Neural crest cell (in vitro differentiated cells): ENCODE measurements at places on chromosomes 1 and 21.

- no peak for DNase-seq
These were observed 93.1 kb upstream of the PGBD5 start for GRCh38 chr1:230519246-230519645.

- no peak for DNase-seq
These were observed 10.7 kb upstream of the HNRNPU start for GRCh38 chr1:244874974-244875579.

DNA sequence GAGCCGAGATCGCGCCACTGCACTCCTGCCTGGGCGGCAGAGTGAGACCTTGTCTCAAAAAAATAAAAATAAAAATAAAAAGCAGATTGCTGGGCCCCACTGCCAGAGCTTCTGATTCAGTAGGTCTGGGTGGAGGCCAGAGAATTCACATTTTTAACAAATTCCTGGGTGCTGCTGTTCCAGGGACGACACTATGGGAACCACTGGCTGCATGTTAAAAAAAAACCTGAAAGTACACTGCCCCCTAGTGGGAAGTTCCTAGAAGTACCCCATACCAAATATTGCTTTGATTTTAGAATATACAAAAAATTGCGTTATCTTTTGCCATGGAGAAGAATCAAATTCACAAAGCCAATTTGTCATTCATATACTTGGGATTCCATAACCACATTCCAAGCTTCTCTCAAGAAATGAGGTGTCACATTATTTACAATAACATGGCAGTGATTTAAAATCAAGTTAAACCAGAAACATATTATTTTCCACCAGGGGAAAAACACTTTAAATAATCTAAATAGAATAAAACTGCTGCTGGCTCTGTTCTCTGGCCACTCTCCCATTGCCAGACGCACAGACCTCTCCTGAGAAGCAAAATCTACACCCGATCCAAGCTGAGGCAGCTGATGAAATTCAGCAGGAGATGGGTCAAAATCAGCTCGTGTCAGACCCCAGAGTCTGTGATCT lies 27.4 kb downstream of the SYF2 start:
- DNase-seq, result peak; percentile 16

DNA sequence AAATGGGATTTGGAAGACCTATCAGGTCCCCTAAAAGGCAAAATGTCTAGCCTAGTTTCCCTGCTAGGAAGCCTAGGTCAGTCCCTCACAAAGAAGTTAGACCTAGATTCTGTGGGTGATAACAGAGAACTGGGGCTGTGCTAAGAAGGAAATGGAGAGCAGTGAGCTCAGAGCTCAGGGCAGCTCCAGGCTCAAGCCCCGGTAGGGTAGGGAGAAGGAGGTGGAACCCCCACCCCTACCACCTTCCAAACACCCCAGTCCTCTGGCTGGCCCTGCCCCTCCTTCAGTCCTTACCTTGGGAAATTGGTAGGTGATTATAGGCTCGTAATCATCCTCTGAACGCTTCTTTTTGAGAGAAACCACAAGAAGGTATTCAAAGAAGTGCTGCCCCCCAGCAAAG lies 1.1 kb downstream of the DENND2D start:
- DNase-seq, result no peak

DNA sequence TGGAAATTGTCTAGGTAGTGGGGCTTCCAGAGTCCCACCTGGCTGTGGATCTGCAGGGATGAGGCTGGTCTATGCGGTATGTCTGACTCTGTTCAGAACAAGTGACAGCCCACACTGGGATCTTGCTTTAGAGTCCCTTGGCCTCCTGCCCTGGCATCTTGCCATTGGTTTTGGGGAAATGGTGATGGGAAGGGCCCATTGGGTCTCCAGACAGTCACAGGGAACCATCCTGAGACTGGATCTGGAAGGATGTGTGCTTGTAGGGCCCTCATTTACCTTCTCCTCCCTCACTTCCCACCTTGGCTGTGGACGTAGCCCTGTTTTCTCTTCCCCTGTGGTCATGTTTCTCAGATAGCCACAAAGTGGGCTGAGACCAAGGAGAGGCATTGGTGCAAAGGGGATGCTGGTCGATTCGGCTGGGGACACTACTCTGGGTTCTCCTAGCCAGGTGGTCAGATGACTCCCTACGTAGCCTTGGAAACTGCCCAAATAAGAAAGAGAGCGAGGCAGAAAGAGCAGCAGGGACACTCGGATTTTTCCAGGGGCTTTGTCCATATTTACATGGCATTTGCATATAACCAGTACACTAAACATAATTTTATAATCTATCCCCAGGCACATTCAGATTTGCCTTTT lies 15.1 kb downstream of the SOX13 start:
- no peak for DNase-seq

GRCh38 chr1:28392027-28392652 lies 22.6 kb downstream of the PHACTR4 start:
- no peak for DNase-seq

- peak; percentile 74 for DNase-seq
These were observed 33.8 kb downstream of the GDAP2 start for GRCh38 chr1:117895482-117896114.

DNA sequence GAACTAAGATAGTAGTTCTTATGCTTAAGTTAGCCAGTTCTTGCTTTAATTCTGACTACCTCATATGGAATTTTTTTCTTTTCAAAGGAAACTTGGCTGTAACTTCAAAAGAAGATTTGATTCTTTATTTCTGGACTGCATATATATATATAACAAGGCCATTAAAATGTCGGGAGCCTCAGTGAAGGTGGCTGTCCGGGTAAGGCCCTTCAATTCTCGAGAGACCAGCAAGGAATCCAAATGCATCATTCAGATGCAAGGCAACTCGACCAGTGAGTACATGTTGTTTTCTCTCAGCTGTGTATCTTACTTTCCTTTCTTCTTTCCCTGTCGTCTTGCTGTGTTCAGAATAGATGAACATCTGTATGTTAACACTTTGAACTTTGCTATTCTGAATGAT lies 21.8 kb downstream of the KIF1B start:
- DNase-seq, result no peak

DNA sequence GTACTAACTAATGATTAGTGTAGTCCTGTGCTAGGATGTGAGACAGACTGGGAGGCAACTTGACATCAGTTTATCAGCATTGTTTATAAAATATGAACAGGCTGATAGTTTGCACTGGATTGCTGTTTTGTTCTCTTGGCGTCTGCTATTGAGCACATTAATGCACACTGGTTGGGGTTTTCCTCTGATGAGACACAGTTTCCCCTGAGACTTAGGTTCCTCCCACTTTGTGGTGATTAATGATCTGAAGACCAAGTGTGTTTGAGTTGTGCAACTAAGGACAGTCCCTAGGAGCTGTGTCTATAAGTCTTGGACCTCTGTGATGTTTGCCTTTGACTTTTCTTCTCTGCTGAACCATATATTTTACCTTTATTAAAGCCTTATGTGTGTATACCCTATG lies 1015.4 kb downstream of the AMY1C start:
- DNase-seq, result no peak

DNA sequence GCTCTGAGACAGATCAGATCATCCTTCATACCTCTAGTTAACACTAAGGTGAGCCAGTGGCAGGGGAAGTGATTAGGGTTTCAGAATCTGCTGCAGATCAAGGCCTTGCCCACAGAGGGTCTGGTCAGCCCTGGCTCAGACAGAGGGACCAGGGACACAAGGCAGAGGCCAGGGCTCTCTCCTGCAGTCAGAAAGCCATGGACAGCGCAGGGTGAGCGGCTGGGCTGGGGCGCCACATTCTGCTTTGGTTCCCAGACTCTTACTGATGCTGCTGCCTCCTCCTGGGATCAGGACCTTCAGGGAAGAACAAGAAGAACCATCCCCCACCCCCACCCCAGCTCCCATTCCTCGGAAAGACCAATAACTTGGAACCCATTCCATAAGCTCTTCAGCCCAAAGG lies 43.1 kb downstream of the GPR161 start:
- no peak for DNase-seq

DNA sequence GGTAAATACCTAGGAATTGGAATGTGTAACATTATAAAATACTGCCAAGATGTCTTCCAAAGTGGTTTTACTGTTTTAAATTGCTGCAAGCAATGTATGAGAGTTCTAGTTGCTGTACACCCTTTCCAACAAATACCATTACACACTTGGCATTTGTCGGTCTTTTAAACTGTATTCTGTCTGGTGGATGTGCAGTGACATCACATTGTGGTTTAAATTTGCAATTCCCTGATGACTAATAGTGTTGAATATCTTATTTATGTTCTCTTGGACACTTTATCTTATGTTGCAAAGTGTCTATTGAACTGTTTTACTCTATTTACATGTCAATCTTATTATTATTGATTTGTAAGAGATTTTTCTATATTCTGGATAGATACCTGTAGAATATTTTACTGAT lies 561.2 kb upstream of the B3GALT2 start:
- no peak for DNase-seq

DNA sequence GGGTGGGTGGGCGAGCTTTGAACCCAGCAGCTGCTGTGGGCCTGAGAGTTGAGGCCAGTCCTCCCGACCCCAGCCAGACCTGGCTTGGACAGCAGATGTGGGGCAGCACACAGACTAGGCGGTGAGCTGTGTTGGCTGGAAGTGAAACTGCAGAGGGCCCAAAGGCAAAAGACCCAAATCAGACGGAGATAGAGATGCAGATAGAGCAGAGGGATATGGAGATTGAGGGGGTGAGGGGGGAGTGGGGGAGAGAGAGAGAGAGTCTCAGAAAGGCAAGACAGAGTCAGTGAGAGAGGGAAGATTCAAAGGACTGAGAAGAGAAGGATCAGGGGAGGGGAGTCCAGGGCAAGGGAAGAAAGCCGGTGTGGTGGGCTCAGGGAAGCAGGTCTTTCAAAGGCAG lies 17.0 kb upstream of the POU3F1 start:
- no peak for DNase-seq

DNA sequence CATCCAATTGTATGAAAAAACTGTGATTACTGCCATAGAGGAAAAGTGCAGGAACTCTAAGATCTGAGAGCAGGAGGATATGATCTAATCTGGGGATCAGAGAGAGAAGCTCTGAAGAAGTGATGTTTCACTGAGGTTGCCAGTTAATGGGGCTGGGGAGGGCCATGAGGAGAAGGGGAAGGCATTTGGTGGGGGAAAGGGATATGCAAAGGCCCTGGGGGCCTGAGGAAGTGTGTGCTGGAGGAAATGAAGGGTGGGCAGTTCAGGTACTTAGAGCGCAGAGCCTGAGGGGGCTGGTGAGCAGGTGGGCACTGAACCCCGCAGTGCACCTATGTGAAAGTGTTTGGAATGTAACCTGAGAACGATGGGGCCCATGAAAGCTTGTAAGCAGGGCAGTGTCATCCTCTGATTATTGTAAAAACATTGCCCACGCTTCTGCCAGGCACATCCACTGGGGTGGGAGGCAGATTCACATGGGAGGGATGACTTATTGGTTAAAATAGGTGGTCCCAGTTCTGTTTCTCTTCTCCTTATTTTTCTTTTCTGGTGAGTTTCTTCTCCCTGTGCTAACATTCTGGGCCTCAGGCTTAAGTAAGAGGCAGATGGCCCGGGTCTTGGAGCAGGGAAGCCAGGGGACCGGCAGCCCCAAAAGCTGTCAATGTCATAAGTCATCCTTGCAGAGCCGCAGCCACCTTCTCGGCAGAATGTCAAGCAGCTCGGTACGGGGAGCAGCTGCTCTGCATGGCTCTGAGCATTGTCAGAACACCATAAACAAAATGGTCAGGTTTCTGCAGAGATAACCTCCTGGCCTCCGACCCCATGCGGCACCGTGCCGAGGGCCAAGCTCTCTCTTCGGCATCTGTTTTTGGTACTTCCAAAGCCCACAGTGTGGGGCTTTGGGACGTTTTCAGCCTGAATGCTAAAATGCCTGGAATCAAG lies 492.0 kb upstream of the VAMP3 start:
- DNase-seq, result no peak

GRCh38 chr1:70072231-70072751 lies 133.1 kb downstream of the LRRC40 start:
- no peak for DNase-seq

DNA sequence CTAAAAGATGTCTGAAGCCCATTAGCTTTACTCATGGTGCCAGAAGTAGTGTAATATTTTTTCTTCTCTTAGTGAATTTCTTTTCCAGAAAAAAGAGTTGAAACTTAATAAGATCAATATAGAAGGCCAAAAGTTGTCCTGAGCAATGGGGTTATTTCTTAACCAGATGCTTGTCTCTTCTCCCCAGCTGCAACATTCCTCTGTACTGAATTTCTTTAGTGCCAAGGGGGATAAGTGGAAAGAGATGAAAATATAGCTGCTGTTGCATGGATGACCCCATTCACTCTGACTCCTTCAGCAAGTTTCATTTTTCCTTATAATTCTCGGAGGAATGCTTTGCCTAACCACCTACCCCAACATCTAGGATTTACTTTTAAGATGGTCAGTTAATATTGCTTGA lies 675.0 kb downstream of the USP25 start:
- DNase-seq, result no peak

DNA sequence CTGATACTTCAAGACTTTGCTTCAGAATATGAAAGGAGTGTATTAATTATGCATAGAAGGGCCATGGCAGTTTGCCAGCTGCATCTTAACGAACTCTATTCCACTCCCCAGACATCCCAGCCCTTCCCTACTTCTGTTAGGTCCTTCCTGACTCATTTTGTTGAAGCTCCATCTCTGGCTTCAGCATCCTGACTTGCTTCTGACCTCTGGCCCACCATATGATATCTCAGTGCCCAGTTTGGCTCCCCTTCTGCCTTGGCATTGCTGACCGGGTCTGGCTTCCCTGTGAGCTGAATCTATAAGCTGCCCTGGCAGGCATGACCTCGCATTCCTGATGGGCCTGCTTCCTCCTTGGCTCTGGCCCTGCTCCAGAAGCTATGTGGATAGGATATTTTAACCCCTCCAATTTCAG lies 27.6 kb upstream of the ARHGAP29 start:
- no peak for DNase-seq

DNA sequence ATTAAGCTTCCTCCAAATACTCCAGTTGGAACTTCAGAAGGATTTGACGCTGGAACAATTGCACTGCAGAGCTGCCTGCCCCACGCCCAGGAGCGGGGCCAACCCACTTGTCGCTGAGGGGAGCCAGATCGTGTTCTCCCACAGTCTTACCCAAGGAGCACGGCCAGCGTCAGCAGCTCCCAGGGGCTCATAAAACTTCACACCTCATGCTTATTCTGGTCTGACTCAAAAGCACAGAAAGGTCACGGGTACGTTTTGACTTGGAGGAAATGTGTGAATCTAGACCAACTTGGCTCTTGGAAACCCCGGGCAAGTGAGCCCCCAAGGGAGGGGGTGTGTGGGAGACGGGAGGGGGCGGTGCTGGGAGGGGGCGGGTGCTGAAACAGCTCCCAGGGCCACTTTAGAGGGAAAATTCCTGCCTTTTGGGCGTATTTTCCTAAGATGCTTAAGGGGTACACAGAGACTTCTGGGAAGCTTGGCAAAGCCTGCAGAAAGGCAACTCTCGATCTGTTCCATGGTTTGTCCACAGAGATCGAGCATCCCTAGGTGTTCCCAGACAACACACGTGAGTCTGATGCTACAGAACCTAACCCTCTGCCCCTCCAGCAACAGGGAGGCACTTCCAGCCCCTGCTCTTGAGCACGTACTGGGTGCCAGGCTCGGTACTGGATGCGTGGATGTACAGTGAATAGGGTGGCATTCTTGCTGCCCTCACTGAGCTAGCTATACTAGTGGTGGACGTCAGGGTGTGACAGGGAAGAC lies 98.9 kb downstream of the DHRS3 start:
- no peak for DNase-seq

GRCh38 chr1:22709891-22710700 lies 543 bp upstream of the EPHB2 start:
- DNase-seq, result peak; percentile 67
